ENCODE measurements at places on chromosomes 13 and 19.

GRCh38 chr13:46675016-46675415 lies 121.9 kb downstream of the ESD start:
- DNase-seq = no peak
- H3K36me3 ChIP-seq = peaks cover 16% of the 10 kb centered on the region
- H3K27ac ChIP-seq = no peak overlapping the region

DNA sequence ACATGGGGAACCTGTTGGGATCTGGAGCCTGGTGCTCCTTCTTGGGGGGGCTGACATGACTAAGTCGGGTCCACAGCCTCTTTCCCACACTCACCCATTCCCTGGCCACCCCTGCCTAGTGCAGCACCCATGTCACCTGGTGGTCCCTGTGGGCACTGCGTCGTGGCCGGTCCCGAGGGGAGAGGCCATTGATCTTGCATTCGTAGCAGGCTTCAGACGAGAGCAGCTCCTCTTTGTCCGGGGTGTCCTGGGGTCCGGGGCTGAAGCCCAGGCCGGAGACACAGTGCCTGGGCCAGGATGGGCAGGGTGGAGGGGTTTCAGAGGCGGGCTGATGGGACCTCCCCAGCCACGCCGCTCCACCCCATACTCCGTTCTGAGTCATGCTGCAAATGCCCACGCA lies 19.4 kb downstream of the CCL25 start:
- DNase-seq = no peak
- H3K27me3 ChIP-seq = no peaks in the 10 kb centered on the region
- peaks cover 2% of the 10 kb centered on the region for H3K4me1 ChIP-seq

GRCh38 chr19:46975011-46975924 lies 44.4 kb upstream of the NPAS1 start:
- no peak overlapping the region for H3K4me3 ChIP-seq
- no peak for DNase-seq
- H3K4me1 ChIP-seq = peaks cover under 1% of the 10 kb centered on the region
- H3K27me3 ChIP-seq = no peaks in the 10 kb centered on the region
- H3K27ac ChIP-seq = no peak overlapping the region
- H3K36me3 ChIP-seq = peaks cover 14% of the 10 kb centered on the region

DNA sequence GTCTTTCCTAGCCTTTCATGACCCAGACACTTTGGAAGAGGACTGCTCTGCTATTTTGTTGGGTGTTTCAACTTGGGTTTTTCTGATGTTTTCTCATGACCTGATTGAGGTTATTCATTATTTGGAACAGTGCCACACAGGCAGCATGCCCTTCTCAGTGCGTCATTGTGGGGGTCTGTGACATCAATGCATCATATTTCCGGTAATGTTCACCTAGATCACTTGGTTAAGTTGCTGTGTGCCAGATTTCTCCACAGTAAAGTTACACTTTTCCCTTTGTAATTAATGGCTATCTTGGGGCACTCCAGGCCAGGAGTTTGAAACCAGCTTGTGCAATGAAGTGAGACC lies 124.4 kb downstream of the SIPA1L3 start:
- no peak overlapping the region for H3K27ac ChIP-seq
- no peak for DNase-seq
- H3K4me3 ChIP-seq = no peak overlapping the region
- no peaks in the 10 kb centered on the region for H3K27me3 ChIP-seq
- no peaks in the 10 kb centered on the region for H3K36me3 ChIP-seq
- H3K4me1 ChIP-seq = peaks cover 16% of the 10 kb centered on the region

DNA sequence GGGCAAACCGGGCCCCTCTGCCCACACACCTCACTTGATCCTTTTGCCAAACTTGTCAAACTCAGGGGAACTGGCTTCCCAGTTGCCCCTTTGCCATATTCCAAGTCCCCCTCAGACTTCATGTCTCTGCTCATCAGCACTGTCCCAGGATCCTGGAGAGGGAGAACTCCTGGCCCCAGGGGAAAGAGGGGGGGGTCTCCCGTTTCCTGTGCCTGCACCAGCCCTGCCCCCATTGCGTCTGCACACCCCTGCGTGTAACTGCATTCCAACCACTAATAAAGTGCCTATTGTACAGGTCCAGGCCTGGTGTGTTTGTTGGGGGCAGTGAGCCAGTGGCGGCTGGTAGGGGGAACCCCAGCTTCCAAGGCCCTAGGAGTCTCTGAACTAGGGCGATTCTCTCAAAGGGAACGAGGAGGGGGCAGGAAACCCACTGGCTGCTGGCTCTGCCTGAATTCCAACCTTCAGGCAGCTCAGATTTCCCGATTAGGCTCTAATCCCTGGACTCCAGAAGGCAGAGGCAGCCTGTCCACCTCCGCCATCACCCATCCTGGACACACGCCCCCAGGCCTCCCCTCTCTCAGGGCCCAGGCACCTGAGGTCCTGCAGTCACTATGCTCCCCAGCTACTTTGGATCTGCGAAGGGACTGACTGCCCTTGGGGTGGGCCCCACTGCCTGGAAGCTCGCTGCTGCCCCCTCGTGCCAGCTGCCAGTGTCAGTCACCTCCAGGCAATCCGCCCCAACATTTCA lies 9.7 kb upstream of the ILF3 start:
- peak; percentile 59 for DNase-seq
- H3K36me3 ChIP-seq = peaks cover 41% of the 10 kb centered on the region
- H3K4me3 ChIP-seq = no peak overlapping the region
- H3K4me1 ChIP-seq = no peaks in the 10 kb centered on the region
- no peaks in the 10 kb centered on the region for H3K27me3 ChIP-seq

GRCh38 chr19:16585808-16586476 lies 13.7 kb upstream of the SLC35E1 start:
- H3K4me1 ChIP-seq = peaks cover 76% of the 10 kb centered on the region
- no peak overlapping the region for H3K4me3 ChIP-seq
- H3K27me3 ChIP-seq = no peaks in the 10 kb centered on the region
- H3K36me3 ChIP-seq = peaks cover 4% of the 10 kb centered on the region
